Tibial artery (tissue), 4 donors: ENCODE measurements at places on chromosomes 13 and 19.
A peak's percentile ranks its signal among the peaks of the same experiment; 100 is the strongest.

- DNase-seq = no peak
- H3K36me3 ChIP-seq = no peaks in the 10 kb centered on the region
- no peak overlapping the region for H3K27ac ChIP-seq
- H3K4me3 ChIP-seq = no peak overlapping the region
- H3K27me3 ChIP-seq = no peaks in the 10 kb centered on the region
Measured at GRCh38 chr13:79547211-79548195, 66.5 kb downstream of the NDFIP2 start.

- no peak overlapping the region for H3K27ac ChIP-seq
- H3K27me3 ChIP-seq = no peaks in the 10 kb centered on the region
- H3K4me3 ChIP-seq = no peak overlapping the region
- H3K36me3 ChIP-seq = no peaks in the 10 kb centered on the region
- H3K4me1 ChIP-seq = no peaks in the 10 kb centered on the region
- DNase-seq = no peak
Measured at GRCh38 chr13:95524264-95524901, 28.1 kb upstream of the CLDN10 start.

- H3K36me3 ChIP-seq = no peaks in the 10 kb centered on the region
- H3K27me3 ChIP-seq = peaks cover 68% of the 10 kb centered on the region
- H3K27ac ChIP-seq = no peak within 1 kb of the TSS
- peak; percentile 27 for DNase-seq
Measured at GRCh38 chr19:4229179-4229931, at the start of gene EBI3. Gene EBI3 (plus strand): TSS chr19:4229523. CDS start chr19:4229551, 28 bp downstream.

DNA sequence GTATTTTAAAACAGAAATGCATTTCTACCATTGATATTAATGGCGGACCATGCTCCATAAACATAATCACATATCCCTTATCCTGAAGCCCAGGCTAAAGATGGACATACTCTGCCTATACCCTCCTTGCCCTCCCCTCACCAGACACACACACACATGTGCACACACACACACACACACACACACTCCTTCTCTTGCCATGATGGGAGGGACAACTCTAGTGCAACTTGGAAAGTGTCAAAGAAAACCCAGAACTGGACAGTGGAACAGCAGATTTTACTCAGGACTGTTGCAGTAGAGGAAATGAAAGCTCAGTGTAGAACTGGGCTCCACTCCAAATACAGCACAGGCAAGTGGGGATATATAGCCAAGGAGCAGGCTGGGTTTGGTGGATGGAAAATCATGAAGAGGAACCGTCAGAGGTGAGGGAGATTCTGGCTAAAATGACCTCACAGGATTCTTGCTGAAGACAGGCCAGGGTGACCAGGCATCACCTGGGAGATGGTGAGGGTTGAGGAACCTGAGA lies 40.8 kb downstream of the TNFRSF19 start:
- H3K4me3 ChIP-seq = no peak overlapping the region
- H3K36me3 ChIP-seq = no peaks in the 10 kb centered on the region
- no peak overlapping the region for H3K27ac ChIP-seq
- no peaks in the 10 kb centered on the region for H3K4me1 ChIP-seq
- DNase-seq = no peak
